ENCODE measurements at places on chromosomes 16 and 17. TPM values are rescaled to one million over a fixed set of nuclear protein-coding genes. Genes with fewer than 3 reads are reported as not detected.

- no peak for DNase-seq
Measured at GRCh38 chr16:65867276-65867960, 499.1 kb upstream of the CDH5 start.

DNA sequence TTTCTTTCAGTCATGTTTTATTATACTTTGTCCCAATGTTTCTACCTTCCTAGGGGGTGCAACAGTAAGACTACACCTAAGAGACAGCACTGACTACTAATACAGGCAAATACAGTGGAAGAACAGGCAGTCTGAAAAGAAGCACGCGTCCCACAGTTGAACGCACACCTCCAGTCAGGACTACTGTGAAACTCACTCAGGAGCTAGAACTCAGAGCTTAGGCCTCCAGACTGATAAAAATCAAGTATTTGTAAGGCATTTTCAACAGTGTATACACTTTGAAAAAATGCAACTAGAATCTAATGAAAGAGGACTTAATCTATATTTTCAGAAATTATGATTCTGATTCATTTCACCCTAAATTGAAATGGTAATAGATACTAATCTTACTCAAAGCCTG is 14.4 kb downstream of the ITFG1 start:
- DNase-seq = no peak

DNA sequence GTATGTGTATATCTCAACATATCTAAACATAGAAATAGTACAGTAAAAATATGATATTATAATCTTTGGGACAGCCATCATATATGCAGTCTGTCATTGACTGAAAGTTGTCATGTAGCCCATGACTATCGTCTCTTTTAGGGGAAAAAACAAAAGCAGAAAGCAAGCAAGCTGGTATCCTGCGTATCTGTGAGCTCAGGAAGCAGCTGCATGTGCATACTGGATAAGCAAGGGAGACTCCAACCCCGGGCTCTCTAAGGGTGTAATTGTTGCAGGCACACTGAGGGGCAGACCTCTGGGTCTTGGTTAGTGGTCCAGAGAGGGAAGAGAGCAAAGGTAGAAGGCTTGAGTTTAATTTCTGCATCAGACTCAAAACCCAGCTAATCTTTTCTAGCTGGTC is 581.1 kb downstream of the MAF start:
- DNase-seq = no peak

GRCh38 chr16:72751076-72751475 is 296.9 kb downstream of the ZFHX3 start:
- no peak for DNase-seq

DNA sequence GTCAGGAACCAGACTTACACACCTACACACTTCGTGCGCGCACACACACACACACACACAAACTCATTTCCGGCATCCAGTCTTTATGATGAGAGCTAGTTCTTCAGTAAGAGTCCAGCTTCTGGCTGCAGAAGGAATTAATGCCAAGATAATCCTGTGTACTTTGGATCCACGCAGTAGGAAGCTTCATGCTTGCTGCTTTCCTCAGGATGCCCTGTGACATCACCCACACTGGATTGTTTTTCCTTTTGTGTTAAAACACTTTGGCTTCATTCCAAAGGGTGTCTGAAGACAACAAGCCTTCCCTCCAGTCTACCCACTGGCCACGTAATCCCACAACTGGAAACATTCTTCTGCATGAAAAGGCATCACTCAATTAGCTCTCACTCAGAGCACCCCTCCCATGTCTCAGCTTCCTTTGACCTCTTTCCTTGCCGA is 35.4 kb downstream of the KCNJ16 start:
- DNase-seq = peak; percentile 100

- DNase-seq = no peak
Measured at GRCh38 chr17:6069539-6070429, at the start of gene WSCD1. TSS of gene WSCD1 (plus strand) at chr17:6070379. CDS start at chr17:6080659, 10,280 bp downstream.

DNA sequence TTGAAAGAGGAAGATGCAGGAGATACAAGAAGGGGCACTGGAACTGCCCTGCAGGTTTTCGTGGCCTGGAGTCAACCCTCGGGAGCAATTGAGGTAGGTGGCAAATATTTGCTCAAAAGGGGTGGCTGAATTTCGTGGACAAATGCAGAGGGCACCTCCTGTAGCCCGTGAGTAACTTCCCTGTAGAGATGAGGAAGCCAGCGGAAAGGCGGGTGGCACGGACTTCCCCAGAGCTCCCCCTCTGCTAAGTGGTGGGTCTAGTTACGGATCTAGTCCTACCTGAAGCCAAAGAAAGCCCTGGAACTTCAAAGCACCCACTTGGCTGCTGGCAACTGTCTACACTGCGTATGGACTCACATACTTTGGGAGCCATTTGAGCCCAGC is 1.0 kb upstream of the ATP2C2 start:
- no peak for DNase-seq

IRF8 gene
- total RNA-seq = 0.63 TPM

DNA sequence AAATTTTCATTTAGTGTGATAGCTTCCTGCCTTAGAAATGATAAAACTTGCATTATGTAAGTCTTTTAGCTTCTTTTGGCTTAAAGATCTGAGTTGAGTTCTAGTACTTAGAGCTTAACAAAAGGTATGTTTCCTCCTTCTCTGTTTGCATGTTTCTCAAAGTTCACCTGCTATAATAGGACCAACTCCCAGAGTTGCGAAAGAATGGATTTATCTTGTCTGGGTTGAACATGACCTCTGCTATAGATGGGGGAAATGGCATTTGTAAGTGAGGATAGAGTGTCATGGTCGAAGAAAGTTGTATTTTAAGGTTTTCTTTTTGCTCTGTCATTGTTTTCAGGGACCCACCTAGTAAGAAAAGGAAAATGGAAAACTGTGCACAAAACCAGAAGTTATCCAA is 7.2 kb downstream of the ATMIN start:
- DNase-seq = no peak

- DNase-seq = no peak
Measured at GRCh38 chr16:85627526-85628264, 14.6 kb downstream of the GSE1 start.

- no peak for DNase-seq
Measured at GRCh38 chr16:58332997-58333700, 38.3 kb upstream of the PRSS54 start.

- no peak for DNase-seq
Measured at GRCh38 chr16:59758848-59759247, 1024.7 kb upstream of the GOT2 start.

- DNase-seq = no peak
Measured at GRCh38 chr16:15857724-15858560, 1.1 kb upstream of the MYH11 start.

MYOCD gene
- total RNA-seq = 2.0 TPM

- DNase-seq = no peak
Measured at GRCh38 chr16:2243031-2243528, 6.8 kb downstream of the DNASE1L2 start.

IL21R gene
- total RNA-seq = 0.47 TPM

DNA sequence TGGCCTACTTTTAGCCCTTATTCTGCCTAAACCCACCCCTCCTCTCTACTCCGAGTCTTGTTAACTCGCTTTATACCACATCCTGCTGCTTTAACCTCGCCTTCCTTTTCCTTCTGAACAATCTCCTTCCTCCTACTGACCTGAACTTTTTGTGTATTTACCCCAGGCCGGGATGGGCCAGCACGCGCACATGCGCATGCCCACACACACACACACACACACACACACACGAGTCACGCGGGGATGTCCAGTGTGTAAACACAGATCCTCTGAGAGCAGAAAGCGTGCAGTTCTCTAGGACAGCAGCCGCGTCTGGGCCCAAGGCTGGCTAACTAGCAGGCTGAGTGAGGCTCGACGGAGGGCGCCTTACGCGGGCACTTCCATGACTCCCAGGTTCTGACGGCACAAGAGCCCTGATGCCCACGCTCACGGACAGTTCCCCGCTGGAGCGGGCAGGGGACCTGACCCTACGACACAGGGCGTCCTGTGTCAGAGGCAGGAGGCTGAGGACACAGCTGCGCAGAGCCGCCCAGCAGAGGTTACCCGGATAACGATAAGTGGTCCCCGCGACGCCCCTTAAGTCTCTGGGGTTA is 610 bp downstream of the PIK3R5 start:
- no peak for DNase-seq

DNA sequence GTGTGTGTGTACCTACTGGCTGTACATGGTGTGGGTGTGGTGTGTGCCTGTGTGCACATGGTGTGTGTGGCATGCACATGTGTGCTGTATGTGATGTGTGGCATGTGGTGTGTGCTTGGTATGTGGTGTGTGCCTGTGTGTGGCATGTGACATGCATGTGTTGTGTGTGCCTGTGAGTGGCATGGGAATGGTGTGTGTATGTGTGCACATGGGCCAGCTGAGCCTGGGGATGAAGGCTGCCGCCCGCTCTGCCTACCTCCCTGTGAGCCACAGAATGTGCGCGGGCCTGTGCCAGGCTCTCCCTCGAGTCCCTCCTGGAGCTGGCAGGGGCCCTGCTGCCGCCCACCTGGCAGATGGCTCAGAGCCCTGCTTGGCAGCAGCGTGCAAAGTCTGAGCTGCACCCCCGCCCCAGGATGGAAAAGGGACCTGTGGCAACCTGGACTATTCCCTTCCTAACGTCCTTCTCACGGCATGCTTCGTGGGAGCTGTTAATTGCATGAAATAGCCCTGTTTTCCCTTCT is 9.3 kb downstream of the PRSS27 start:
- DNase-seq = no peak
